ENCODE measurements at places on chromosomes 5 and 9.

DNA sequence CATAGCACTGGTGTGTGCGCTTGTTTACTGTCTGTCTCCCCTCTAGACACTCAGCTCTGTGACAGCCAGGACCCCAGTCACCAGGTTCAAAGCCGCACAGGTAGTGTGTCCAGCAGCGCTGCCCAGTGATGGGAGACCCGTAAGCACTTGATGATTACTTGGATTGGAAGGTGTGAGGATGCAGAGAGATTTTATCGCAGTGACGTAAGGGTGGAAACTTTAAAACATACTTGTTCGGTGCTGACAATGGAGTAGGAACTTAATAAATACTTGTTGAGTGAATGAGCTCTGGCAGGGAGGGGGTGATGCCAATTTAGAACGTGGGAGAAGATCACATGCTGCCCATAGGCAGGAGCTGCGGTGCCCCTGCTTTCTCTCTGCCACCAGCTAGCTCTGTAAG lies 99.2 kb upstream of the PITX1 start:
- DNase-seq, result no peak

DNA sequence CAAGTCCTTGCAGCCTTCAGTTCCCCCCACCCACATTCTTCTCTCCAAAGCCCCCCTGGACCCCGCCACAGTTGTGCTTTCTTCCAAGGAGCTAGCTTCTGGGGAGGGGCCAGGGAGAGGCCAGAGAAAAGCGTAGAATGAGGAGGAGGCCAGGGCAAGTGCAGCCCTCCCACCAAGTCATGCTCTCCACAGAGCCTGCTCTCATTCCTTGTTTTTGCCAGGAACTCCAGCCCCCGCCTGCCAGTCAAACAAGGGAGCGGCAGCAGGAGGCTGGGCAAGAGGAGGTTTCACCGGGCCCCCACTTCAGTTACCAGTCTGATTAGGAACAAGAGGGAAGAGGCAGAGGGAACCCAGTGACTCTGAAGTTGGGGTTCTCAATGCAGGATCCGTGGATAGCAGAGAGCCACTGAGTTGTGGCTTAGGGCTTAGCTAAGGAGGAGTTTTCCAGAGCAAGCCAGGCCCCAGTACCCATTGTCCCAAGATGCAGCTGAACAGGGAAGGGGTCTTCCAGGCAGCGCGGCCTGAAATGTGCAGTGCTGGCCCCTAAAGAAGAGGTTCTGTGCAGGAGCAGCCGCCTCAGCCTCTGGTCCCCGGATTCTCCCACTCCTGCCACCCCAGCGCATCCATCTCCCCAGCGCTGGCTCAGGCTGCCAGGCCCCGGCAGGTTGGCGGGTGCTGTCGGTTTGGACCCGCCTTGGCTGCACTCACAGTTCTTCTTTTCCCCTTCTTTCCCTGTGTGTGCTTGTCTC lies 120.6 kb downstream of the DAB2IP start:
- no peak for DNase-seq

DNA sequence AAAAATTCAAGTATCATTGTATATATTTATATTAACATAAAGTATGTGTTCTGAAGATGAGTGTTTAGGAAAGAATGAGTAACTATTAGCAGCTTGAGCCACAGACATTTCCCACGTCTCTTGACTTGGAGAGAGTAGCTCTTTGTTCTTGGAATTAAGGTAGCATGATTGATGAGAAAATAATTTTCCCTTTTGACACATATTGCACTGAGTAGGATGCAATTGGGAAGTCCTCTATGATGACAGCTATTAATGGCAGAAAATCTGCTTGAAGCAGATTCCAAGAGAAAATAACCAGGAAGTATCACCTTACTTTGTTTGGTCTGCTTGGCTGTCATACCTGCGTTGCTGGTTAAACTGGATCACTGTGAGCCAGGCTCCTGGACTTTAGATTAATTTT lies 204.8 kb downstream of the TLE4 start:
- no peak for DNase-seq

DNA sequence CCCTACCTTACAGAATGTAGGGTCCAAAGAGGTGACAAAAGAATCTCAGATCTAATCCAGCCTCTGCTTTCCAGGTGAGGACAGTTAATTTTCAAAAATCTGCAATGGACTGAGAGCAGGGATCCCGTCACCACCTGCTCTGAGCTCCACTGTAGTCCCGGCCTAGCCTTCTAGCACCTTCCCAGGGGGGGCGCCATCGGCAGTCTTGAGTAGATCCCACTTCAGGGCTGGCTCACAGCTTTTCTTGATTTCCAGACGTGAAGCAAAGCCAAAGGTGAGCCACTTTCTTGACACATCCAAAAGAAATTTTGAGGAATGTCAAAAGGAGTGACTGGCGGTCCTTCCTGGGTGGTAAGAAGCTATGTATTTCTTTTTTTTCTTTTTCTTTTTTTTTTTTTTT lies 114.1 kb downstream of the SYK start:
- no peak for DNase-seq

DNA sequence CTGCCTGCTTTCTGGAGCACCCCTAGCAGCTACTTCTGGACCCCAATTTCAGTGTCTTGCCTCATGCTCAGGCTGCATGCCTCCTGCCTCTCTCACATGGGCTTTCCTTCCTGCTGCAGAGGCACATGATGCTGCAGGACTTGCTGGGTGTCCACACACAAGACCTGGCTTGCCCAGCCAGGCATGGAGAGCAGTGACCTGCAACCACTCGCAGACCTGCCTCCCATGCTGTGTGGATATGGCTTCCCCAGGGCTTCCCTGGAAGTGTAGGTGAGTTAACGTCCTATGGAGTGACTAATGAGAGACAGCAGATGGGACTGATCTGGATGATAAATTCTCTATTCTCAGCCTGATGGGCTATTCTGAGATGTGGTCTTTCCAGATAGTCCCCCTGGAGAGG lies 53.2 kb upstream of the SMIM32 start:
- no peak for DNase-seq

- no peak for DNase-seq
Observed at GRCh38 chr5:73827106-73827450, 201.1 kb downstream of the ARHGEF28 start.

DNA sequence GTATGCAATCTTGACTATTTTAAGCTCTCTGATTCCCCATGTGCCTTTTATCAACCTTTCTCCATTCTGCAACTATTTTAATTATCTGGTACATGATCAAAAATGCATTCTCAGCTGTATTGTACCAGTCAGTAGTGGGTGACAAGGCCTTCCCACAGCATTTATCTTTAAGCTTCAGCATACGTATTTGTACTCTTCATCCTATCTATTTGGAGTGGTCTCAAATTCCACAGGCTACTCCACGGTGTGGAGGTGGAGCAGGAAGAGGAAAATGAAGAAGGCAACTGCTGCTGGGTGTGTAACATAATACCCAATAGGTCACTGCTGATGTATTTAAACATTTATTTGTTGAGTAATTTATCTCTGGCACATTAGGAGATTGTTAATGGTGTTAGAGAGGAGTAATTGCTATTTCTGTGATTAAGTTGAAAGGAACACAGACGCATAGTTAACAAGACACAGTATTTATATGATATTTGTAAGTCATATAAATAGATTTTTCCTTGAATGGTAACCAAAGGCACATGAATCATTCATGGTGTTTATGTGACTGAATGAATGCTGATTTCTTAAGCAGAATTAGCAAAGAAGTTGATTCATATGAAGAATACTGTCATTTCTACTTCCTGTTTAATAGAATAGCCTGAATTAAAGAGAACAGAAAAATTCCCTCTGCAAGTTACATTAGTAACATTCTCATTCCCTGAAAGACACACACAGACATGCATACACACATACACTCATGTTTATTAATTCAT lies 153.8 kb upstream of the NR3C1 start:
- no peak for DNase-seq

DNA sequence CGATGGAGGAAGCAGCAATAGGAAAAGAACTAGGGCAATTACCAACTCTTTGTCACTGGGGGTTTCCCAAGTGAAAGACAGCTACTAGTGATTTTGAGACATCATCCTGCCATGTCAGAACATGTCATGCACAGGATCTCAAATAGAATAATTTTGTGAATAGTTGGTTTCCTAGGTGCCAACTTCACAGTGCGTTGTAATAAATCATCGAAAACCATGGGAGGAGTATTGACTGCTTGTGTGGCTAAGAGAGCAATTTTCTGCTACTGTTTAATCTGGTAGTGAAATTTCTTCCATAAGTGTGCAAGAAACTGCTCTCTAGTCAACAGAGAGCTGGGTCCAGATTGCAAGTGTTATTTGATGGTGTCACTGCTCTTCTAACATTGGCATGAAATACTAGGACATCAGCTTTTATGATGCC lies 168.6 kb downstream of the NNT start:
- no peak for DNase-seq

GRCh38 chr9:130542457-130543228 lies 36.7 kb upstream of the FUBP3 start:
- no peak for DNase-seq

GRCh38 chr9:3189113-3189861 lies 336.5 kb downstream of the RFX3 start:
- no peak for DNase-seq

GRCh38 chr5:143594902-143595818 lies 191.7 kb upstream of the NR3C1 start:
- DNase-seq, result no peak

DNA sequence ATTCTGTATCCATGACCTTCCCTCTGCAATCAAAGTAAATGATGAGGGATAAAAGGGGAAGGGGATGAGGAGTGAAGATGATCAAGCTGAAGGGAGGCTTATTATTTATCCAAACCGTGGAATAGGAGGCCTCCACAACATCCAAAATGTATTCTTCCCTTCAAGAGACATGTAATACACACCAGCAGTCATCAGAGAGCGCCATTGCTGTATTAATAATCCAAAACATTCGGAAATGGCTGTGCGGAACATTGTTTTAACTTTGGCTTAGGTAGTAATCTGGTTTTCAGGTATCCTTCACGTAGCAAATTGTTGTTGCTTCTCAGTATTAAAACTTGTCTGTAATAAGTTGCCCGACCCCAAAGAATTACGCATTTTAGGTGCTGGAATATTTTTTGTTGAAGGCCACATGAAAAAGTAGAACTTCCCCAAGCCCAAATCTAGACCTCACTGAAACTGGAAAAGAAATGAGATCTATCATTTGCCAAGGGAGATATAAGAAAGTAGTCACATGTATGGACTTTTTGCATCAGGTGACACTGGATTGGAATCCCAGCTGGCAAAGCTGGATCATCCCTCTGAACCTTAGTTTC lies 2.6 kb upstream of the BOD1 start:
- DNase-seq, result peak; percentile 68

DNA sequence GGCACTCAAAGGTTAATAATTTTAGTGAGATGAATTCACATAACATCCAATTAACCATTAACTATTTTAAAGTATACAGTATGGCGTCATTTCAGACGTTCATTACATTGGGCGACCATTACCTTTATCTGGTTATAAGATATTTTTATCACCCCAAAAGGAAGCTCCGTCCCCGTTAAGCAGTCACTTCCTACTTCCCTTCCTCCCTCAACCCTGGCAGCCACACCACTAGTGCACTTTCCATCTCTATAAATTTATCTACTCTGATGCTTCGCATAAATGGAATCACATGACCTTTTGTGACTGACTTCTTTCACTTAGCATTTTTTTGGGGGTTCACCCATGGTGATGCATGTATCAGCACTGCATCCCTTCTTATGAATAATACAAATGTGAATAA lies 168.3 kb upstream of the PUM3 start:
- peak; percentile 17 for DNase-seq

DNA sequence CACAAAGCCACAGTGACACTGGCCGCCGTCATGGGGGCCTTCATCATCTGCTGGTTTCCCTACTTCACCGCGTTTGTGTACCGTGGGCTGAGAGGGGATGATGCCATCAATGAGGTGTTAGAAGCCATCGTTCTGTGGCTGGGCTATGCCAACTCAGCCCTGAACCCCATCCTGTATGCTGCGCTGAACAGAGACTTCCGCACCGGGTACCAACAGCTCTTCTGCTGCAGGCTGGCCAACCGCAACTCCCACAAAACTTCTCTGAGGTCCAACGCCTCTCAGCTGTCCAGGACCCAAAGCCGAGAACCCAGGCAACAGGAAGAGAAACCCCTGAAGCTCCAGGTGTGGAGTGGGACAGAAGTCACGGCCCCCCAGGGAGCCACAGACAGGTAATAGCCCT lies 26.1 kb downstream of the HRH2 start:
- no peak for DNase-seq

DNA sequence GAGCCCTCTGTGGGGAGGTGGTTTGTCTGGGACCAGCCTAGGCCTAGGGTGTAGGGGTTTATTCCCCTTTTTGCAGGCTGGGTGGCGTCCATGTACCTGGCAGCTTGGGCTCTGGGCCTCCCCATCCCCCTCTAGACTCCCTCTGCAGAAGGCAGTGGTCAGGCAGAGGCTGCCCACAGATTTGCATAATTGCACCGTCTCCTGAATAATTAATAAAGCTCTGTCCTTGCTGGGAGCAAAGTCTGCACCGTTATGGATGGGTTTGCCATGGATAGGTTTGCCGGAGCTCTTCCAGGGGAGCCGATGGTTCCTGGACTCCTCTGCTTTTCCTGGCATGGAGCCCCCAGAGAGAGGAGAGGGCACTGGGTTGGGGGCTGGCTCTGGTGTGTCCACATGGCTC lies 60.4 kb downstream of the DAB2IP start:
- no peak for DNase-seq

DNA sequence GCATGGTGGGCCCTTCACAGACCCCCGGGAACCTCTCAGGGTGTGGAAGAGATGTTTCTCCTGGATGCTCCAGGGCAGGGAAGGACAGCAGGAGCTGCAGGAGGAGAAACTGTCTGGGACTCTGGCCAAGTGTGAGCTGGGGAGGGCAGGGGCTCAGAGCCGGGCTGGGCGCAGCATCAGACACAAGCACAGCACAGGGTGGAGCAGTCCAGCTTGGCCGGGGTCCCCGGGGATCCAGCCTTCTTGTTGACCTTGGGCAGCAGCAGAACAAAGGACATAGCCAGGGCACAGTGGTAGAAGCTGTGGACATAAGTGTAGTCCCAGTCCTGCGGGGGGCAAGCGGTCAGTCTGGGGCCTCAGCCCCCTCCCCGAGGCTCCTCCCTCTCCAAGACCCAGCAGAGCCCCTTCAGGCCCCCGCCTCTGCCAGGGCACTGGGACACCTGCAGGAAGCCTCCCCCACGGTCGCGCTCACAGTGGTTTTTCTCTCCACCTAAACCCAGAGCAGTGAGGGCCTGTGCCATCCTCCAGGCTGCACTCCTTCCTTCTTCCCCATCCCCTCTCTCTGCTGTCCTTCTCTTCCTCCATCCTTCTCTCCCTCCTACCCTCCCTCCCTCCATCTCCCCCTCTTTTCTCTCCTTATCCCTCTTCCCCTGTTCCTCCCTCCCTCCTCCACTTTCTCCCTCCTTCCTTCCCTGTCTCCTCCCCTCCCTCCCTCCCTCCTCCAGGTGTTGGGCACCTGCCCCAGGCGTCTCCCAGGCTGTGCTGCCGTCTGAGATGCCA lies 10.1 kb downstream of the MYMK start:
- DNase-seq, result no peak

GRCh38 chr5:40217553-40217952 lies 462.2 kb upstream of the PTGER4 start:
- peak; percentile 51 for DNase-seq
